ENCODE measurements at places on chromosomes 1 and 21. TPM values are rescaled to one million over a fixed set of nuclear protein-coding genes. Genes with fewer than 3 reads are reported as not detected.

TNNT2 gene
- 2.1 TPM for total RNA-seq

DNA sequence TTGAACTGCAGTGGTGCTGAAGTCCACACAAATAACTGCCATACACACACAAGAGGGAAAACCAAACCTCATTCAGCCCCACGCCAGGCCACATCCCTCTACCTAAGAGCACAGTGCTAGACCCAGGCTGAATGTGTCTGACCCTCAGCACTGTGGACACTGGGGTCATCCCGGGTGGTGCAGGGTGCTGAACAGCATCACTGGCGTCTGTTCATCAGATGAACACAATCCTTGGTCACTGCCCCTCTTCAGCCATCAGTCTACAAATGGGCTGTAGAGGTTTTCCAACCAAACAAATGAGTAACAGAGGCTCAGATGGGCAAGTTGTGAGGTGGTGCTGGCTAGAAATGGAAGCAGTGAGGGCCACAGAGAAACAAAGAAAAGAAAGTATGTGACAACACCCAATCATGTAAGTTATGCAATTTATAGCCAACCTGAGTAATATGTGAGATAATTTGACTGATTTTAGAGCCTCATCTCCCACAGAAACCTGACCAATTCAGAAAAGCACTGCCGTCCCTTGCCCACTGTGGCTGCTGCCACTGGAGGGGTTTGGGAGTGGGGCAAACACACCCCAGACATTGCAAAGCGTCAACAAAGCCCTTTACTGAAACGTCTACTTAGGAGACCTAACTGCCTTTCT, 27.9 kb downstream of the GNB1 start:
- no peak for DNase-seq

IGSF5 gene
- total RNA-seq: 0.47 TPM

CHODL gene
- total RNA-seq: 2.0 TPM

All from kidney (tissue), 22 donors.